ENCODE measurements at places on chromosomes 1 and 21. TPM values are rescaled to one million over a fixed set of nuclear protein-coding genes. Genes with fewer than 3 reads are reported as not detected.
A peak's percentile ranks its signal among the peaks of the same experiment; 100 is the strongest.

DNA sequence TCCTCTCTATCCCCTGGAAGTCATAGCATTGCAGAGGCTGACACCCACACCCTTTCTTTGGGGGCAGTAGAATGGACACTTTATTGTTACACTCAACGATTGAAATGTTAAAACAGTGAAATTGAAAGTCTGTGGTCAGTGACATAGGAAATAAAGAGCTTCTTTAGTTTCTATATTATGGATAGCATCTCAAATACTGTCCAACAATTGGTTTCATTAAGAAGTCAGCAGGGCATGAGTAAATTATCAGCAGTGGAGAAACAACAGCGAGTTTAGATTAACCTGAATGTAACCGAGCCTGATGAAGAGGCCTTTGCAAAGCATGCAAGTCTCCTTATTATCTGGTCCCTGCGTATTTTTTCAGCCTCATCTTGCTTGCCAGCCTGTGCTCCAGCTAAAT, 350.7 kb downstream of the NTNG1 start:
- DNase-seq = no peak

GRCh38 chr1:35808450-35809113, 766 bp downstream of the AGO4 start:
- DNase-seq = peak; percentile 36

DNA sequence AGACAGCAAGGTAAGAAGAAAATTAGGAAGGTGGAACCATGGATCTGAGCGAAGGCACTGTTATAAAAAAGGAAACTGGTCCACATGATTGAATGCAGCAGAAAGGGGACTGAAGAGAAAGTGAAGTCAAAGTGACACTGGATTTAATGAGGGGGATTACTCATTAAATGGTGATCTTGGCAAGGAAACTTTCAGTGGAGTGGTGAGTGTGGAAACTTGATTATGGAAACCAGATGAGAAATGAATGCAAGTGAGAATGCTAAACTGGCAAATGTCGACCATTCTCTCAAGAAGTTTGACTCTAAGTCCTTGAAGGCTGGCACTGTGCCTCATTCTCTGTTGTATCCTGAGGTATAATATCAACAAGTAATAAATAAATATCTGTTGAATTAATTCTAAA, 23.3 kb downstream of the COLGALT2 start:
- no peak for DNase-seq

- DNase-seq = no peak
Observed at GRCh38 chr1:23188434-23188884, 19.8 kb upstream of the LUZP1 start.

- no peak for DNase-seq
Observed at GRCh38 chr1:182283746-182284544, 107.6 kb downstream of the GLUL start.

- no peak for DNase-seq
Observed at GRCh38 chr1:161138431-161138830, 6.0 kb upstream of the DEDD start.

- no peak for DNase-seq
Observed at GRCh38 chr1:214923278-214923915, 159.1 kb upstream of the KCNK2 start.

- peak; percentile 62 for DNase-seq
Observed at GRCh38 chr1:36125129-36125991, at the start of gene COL8A2. Gene COL8A2 (minus strand): TSS chr1:36125222. CDS start chr1:36100242, 24,980 bp downstream.

DNA sequence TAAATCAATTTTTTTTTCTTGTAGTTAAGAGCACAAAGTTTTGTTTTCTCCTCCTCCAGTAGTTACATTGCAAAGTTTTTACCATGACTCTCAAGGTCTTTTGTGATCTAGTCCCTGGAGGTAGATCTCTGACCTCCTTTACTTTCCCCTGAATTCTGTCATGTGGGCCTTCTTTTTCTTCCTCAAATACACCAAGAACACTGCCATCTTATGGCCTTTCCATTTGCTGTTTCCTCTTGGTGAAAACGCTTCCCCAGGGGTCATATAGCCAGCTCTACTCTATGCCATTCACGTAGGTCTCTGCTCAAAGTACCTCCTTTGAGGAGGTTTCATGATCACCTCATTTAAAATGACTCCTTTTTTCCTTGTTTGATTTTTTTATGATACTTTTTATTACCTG, 2.7 kb downstream of the DDX20 start:
- no peak for DNase-seq

DNA sequence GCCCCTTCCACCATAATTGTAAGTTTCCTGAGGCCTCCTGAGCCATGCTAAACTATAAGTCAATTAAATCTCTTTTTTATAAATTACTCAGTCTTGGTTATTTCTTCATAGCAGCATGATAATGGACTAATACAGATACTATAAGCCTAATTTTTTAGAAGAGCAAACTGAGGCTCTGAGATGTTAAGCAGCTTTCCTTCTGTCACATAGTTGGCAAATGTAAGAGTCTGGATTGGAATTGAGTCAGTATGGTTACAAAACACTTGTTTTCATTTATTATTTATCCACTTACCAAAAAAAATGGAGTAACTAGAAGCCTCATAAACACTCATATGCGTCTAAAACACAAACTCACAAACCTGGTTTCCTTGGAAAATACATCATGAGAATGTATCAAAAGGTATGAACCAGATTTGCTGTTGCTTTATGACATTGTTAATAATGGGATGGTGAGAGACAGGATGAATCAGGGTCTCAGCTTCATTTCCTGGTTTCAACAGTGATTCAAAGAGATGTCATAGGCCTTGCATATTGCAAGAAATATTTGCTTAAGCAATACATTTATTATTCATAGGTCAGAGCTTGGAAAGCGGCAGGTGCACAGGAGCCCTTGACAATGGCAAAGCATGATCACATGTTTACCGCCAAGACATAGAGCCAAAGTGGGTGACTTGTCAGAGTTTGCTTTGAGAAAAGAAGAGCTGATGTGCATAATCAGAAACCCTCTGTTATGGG, 221.5 kb downstream of the GRIK1 start:
- no peak for DNase-seq

DNA sequence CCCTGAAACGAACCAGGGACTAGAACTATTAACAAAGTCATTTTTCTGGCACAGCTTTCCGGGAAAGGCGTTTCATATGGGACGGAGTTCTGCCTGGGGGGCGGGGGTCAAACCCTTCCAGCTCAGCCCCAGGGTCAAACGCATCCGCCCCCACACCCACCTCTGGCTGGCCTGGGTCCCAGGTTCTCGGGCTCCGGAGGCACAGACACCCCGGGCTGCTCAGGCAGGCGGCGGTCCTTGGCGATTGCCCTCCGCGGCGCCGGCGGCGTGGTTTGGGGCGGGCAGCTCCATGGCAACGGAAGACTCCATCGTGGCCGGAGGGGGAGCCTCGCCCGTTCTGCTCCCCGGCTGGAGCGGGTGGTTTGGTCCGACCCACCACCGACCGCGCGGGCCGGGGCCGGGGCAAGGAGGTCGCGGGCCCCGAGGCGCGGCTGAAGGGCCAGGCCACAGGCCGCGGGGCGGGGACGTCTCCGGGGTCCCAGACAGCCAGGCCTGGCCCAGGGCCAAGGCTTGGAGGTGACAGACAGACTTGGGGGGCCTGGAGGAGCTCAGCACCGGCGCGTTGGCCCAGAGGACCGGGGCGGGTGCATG, at the start of gene CFAP74:
TSS of gene CFAP74 (minus strand) at position 246 of the 591 bp plus-strand sequence. CDS start 12,830 bp downstream, outside the sequence.
- no peak for DNase-seq

DNA sequence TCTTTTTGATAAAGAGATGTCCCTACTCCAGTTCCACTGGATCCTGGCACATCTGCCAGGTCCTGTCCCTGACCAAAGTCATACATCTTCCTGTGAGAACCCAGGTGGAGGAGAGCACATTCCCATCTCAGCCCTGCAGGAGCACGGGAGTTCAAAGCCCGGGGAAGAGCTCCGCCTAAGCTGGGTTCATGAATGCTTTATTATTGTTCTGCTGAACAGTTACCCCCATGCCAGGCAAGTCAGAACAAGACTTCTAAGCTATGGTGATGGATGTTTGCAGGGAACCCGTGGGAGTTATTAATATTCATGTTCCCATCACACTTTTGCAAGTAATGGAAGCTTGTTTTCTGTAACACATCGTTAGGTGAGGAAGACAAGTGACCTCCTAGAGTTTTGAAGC, 62.9 kb downstream of the SEC16B start:
- DNase-seq = no peak

GRCh38 chr1:152111515-152111968, 3.7 kb downstream of the TCHH start:
- no peak for DNase-seq

GRCh38 chr1:207417076-207417475, 37.1 kb upstream of the CR2 start:
- no peak for DNase-seq

DNA sequence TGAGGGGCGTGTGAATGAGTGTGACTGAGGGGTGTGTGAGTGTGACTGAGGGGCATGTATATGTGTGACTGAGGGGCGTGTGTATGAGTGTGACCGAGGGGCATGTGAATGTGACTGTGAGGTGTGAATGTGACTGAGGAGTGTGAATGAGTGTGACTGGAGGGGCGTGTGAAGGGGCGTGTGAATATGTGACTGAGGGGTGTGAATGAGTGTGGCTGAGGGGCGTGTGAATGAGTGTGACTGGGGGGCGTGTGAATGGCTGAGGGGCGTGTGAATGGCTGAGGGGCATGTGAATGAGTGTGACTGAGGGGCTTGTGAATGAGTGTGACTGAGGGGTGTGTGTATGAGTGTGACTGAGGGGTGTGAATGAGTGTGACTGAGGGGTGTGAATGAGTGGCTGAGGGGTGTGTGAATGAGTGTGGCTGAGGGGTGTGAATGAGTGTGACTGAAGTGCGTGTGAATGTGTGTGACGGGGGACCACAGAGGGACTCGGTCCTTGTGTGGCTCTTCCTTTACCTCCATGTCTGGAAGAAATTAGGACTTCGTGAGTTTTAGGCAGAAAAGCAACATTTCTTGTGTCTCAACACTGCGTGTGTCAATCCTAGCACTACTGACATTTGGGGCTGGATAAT, 105.8 kb downstream of the GLIS1 start:
- DNase-seq = no peak

ADAMTS5 gene
- polyA plus RNA-seq = 1.0 TPM

YIPF1 gene
- 25.1 TPM for polyA plus RNA-seq

PLXNA2 gene
- 4.4 TPM for polyA plus RNA-seq

HLX gene
- 4.1 TPM for polyA plus RNA-seq

USP16 gene
- 27.6 TPM for polyA plus RNA-seq

SAMSN1 gene
- 0.31 TPM for polyA plus RNA-seq

PRDM16 gene
- polyA plus RNA-seq = 0.04 TPM

SPRR4 gene
- polyA plus RNA-seq = not detected

DNASE2B gene
- 1.1 TPM for polyA plus RNA-seq
